ENCODE measurements at places on chromosomes 6 and 20. TPM values are rescaled to one million over a fixed set of nuclear protein-coding genes. Genes with fewer than 3 reads are reported as not detected.

The VARS1 gene
- total RNA-seq, result 99.6 TPM

The CLPSL2 gene
- not detected for total RNA-seq

The TRIM31 gene
- not detected for total RNA-seq

The NRN1 gene
- not detected for total RNA-seq

The SLC35B3 gene
- 16.7 TPM for total RNA-seq

The UBD gene
- not detected for total RNA-seq

The FILIP1 gene
- 0.15 TPM for total RNA-seq

DNA sequence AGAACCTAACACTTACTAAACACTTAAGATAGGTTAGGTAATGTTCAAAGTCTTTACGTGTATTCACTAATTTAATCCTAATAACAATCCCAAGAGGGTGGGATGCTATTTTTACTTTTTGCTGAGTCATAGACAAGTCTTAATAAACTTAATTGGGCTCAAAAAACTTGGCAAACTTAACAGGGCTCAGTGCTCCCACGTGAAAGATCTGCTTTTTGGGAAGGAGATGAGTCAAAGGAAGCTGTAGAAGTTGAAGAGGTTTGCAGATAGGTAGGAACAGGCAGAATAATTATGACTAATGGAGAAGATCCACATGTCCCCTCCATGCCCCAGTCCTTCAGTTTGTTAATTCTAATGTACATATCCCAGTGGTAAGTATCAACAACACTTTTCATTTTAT is 44.5 kb upstream of the STMND1 start:
- no peak for DNase-seq
- H3K4me3 ChIP-seq, result no peak overlapping the region
- no peaks in the 10 kb centered on the region for H3K27me3 ChIP-seq
- H3K27ac ChIP-seq, result no peak overlapping the region
- 0 out of 2 replicates have a peak, but pooled peaks cover 5% of the 10 kb centered on the region for H3K4me1 ChIP-seq

- no peaks in the 10 kb centered on the region for H3K27me3 ChIP-seq
- H3K36me3 ChIP-seq, result no peaks in the 10 kb centered on the region
- no peak overlapping the region for H3K27ac ChIP-seq
- no peak overlapping the region for H3K4me3 ChIP-seq
Observed at GRCh38 chr6:45450831-45451230, 73.1 kb upstream of the SUPT3H start.

DNA sequence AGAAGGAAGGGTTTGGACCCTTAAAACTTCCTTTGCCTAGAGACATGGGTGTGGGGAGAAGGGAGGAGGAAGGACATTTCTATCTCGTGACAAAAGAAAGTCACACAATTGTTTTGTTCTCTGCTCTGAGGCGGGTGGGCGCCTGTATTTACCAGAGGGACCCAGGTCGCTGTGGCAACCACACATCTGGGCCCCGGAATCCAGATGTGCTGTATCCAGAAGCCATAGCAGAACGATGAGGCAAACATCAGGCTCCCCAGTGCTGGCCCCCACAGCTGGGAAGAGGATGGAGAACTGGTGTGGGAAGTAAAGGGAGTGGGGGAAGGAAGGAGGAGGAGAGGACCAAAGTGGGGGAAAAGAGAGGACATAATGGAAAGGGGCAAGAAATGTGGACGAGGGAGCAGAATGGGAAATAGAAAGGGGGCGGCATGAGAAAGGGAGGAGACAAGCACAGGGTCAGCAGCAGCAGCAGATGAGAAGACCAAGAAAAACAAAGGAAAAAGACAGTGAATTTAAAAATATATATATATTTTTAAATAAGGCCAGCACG is 3.4 kb upstream of the TNXB start:
- no peak overlapping the region for H3K27ac ChIP-seq
- H3K4me1 ChIP-seq, result peaks cover 32% of the 10 kb centered on the region
- no peaks in the 10 kb centered on the region for H3K27me3 ChIP-seq
- H3K36me3 ChIP-seq, result peaks cover 9% of the 10 kb centered on the region

DNA sequence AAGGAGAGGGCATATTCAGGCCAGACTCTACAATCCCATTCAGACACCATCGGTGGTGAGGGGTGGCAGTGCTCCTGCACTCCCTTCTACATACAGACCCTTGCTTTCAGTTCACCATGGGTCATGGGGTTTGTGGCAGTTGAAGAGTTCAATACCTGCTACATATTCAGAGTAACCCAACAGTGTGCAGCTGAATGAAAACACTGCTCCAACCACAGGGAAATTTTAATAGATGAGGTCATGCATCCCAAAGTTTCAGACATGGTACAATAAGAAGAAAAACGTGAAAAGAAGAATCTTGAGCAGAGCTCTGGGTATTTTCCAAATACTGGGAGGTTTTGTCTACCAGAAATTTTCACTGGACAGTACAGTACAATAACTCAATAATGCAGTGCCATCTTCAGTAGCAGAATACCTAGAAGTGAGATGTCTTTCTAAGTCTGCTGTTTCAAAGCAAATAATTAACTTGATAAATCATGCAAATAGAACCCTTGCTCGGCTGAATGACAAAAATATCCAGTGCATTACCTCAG is 162.1 kb downstream of the PTPRK start:
- no peak overlapping the region for H3K27ac ChIP-seq
- no peak overlapping the region for H3K4me3 ChIP-seq
- no peaks in the 10 kb centered on the region for H3K27me3 ChIP-seq
- no peaks in the 10 kb centered on the region for H3K36me3 ChIP-seq

- no peak overlapping the region for H3K4me3 ChIP-seq
- no peak overlapping the region for H3K27ac ChIP-seq
- H3K4me1 ChIP-seq, result peaks cover 50% of the 10 kb centered on the region
- H3K27me3 ChIP-seq, result no peaks in the 10 kb centered on the region
- no peaks in the 10 kb centered on the region for H3K36me3 ChIP-seq
Observed at GRCh38 chr6:33755070-33755869, 8.6 kb upstream of the IP6K3 start.

DNA sequence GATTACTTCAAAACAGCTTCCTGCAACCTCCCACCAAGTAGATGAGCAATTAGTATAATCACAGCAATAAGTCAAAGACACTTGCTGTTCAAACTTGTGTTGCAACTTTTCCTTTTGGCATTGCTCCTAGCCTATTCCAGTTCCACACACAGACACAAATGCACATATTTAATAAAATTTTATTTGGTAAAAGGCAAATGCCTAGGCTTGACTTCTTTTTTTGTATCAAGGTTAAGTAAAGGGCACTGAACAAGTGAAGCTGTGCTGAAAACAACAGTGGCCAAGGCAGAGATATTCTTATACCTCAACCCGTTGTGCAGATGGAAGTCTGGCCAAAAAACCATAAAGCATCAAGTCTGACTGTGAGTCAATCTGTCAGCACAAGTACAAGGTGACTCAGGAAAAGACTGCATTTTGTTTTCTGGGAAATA is 708.4 kb upstream of the CITED2 start:
- H3K27me3 ChIP-seq, result no peaks in the 10 kb centered on the region
- peaks cover 9% of the 10 kb centered on the region for H3K4me1 ChIP-seq
- no peak for DNase-seq
- no peak overlapping the region for H3K4me3 ChIP-seq
- H3K27ac ChIP-seq, result no peak overlapping the region

- no peaks in the 10 kb centered on the region for H3K4me1 ChIP-seq
- no peak overlapping the region for H3K27ac ChIP-seq
- H3K36me3 ChIP-seq, result no peaks in the 10 kb centered on the region
Observed at GRCh38 chr20:38726804-38727606, 2.7 kb downstream of the SLC32A1 start.

GRCh38 chr6:27806981-27807440 is 105.2 kb downstream of the OR2B2 start:
- DNase-seq, result no peak
- H3K4me1 ChIP-seq, result peaks cover 18% of the 10 kb centered on the region
- no peaks in the 10 kb centered on the region for H3K27me3 ChIP-seq
- peak overlapping the region; percentile 64 for H3K27ac ChIP-seq
- peak overlapping the region; percentile 56 for H3K4me3 ChIP-seq

DNA sequence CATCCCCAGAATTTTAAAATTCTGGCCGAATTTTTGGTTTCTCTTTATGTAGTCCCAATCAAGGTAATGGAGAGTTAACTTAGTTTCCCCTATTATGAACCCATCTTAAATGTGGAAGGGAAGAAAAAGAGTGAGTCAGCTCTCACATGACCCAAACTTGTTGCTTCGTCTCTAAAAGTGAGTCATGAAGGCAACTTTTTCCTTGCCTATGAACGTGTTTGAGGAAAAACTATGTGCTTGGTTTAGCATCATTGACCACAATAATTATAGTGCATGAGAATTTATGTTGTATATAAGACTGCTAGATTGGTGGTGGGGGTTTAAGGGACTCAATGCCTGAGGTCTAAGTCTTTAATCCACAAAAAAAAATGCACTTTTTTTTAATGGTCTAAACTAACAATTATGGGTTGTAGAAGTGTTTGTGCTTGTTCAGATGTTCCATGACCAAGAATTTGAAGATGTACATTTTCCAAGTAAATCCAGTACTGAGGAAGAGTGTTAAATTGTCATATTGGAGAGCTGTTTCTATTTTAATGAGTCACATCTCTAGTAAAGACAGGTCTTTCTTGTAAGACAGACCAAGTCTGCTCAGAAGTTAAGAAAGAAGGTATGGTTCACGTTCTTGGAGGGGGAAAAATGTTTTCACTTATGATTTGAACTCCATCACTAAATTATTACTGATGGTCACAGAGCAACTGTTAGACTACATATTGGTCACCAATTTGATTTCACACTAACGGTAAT is 409.9 kb upstream of the MARCKS start:
- H3K27me3 ChIP-seq, result no peaks in the 10 kb centered on the region
- no peak overlapping the region for H3K4me3 ChIP-seq
- peak overlapping the region; percentile 34 for H3K27ac ChIP-seq
- peak; percentile 77 for DNase-seq
- no peaks in the 10 kb centered on the region for H3K36me3 ChIP-seq
- peaks cover 23% of the 10 kb centered on the region for H3K4me1 ChIP-seq

- no peak overlapping the region for H3K27ac ChIP-seq
- no peaks in the 10 kb centered on the region for H3K27me3 ChIP-seq
- no peaks in the 10 kb centered on the region for H3K4me1 ChIP-seq
Observed at GRCh38 chr20:15579688-15580087, 993.6 kb downstream of the KIF16B start.
